ENCODE measurements at places on chromosomes 6 and 20.
A peak's percentile ranks its signal among the peaks of the same experiment; 100 is the strongest.

- DNase-seq = no peak
These were observed 182.4 kb upstream of the TSHZ2 start for GRCh38 chr20:52789716-52790115.

- DNase-seq = no peak
These were observed 23.7 kb upstream of the FUCA2 start for GRCh38 chr6:143535189-143535614.

GRCh38 chr20:40630099-40630498, 58.9 kb downstream of the MAFB start:
- no peak for DNase-seq

- DNase-seq = no peak
These were observed 40.1 kb downstream of the SLX4IP start for GRCh38 chr20:10475225-10475624.

DNA sequence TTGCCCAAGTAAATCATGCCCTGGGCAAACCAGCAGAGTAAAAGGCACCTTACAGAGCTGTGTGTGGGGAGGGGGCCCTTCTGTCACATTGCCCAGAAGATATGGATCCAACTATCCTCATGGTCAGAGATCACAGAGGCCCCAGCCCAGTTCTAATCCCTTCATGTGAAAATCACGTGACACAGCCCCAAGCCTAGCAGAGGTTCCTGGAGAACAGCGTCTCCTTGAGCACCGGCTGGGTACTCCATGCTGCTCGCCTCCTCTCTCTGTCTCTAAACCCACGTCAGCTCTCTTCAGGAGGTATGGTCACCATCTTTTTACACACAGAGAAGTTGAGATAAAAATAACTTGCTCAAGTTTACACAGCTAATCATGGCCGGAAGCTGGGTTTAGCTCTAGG, 230.2 kb downstream of the ANKRD60 start:
- DNase-seq = peak; percentile 51

DNA sequence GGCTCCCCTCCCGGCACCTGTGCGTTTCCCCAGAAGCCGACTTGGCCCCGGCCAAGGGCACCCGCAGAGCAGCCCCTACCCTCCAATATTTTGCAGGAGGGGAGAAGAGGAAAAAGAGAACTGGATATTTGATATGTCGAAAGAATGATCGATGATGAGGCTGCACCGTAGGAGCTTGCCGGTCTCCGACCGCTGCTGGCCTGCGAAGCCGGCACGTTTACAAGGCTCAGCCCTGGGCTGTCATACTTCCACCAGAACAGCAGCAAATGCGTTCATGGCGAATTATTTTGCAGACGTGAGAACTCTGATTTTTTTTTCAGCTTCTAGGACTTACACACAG, 296.7 kb downstream of the TFAP2C start:
- DNase-seq = no peak

DNA sequence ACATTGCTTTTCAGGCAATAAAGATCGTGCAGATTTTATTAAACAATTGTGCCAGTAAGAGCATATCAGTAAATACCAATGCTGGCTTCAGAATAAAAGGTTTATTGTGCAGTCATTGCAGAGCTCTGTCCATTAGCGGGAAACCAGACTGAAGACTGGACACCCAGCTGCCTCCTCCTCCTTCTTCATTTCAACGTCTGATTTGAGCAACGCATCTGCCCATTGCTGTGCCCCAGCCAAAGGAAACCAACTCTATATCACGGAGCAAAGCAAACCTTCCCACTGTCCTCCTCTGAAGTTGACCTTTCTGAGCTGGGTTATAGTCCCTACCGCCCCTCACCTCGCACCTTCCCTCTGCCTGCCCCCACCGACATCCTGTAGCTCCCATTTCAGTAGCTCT, 80.8 kb downstream of the SLC22A23 start:
- DNase-seq = no peak
